GM03348 (cell line): ENCODE measurements at places on chromosomes 2 and 18.

DNA sequence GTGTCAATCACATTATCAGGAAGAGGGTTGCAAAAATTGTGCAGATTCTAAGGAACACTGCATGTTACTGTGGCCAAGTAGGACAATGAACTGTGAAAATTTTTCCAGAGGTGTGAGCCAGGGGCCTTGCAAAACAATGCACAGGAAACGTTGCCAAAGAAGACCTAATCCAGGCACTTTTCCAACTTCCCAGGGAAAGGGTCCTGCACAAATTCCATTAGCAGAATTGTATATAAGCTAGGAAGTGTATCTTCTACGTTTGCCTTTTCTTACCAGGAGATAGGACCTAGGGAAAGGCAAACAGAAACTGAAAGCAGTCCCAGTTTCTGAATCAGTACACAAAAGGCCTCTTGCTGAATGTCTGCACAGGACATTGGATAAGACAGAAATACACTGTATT lies 1888.3 kb upstream of the CELF4 start:
- peak; percentile 37 for DNase-seq

GRCh38 chr2:76825140-76825970 lies 696.8 kb downstream of the LRRTM4 start:
- no peak for DNase-seq

DNA sequence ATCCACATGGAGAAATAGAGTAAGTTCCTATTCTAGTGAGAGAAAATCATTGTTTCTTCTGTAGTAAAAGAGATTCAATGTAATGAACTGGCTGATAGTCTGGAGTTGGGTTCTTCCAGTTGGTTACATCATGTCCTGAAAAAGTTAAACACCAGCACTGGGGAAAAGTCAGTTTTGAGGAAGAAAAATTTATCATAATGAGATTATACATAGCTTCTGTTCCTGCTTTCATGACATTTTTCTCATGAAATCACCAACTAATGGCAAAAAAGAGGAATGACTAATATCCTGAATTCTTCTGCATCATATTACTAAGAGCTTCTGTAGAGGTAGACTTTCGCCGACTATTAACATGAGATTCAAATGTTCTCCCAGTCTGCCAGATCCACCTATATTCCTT lies 69.2 kb upstream of the SLC9A2 start:
- DNase-seq, result no peak

DNA sequence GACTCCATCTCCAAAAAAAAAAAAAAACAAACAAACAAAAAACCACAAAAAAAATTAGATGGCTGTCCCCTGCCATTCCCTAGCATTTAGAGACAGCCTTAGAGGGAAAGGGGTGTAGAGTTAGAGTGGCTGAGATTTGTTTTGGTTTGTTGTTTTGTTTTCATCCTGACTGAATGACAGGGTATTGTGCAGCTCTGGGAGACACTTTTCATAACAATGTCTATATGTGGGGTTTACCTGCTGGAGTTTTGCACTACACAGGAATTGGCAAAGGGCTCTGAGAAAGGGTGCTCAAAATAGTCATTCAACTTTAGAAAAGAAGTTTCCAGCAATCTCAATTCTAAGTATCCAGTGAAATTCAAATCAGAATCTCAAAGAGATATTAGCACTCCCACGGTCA lies 732.5 kb upstream of the CHAC2 start:
- DNase-seq, result no peak

- DNase-seq, result no peak
These were observed 4.0 kb downstream of the DGKD start for GRCh38 chr2:233358335-233358734.

GRCh38 chr2:68799140-68800026 lies 64.8 kb downstream of the ARHGAP25 start:
- no peak for DNase-seq

GRCh38 chr2:177398791-177399190 lies 6.2 kb downstream of the AGPS start:
- no peak for DNase-seq

DNA sequence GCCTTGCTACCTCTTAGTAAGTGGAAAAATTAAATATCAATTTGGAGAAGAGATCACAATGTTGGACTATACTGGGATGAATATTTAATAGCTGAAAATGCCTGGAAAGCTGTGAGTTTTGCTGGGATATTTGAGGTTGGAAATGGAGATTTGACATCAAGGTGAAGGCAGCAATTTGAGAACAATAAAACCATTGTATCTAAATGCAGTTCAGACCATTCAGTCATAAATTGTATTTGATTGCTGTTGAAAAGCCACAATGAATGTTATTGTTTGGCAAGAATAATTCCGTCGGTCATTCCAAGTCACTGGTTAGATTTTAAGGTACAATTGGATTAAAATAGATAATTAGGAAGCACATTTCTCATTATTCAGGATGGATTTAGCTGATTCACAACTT lies 325.6 kb downstream of the HRH4 start:
- no peak for DNase-seq

- DNase-seq, result peak; percentile 88
These were observed 928 bp upstream of the FOSL2 start for GRCh38 chr2:28391564-28392296.

DNA sequence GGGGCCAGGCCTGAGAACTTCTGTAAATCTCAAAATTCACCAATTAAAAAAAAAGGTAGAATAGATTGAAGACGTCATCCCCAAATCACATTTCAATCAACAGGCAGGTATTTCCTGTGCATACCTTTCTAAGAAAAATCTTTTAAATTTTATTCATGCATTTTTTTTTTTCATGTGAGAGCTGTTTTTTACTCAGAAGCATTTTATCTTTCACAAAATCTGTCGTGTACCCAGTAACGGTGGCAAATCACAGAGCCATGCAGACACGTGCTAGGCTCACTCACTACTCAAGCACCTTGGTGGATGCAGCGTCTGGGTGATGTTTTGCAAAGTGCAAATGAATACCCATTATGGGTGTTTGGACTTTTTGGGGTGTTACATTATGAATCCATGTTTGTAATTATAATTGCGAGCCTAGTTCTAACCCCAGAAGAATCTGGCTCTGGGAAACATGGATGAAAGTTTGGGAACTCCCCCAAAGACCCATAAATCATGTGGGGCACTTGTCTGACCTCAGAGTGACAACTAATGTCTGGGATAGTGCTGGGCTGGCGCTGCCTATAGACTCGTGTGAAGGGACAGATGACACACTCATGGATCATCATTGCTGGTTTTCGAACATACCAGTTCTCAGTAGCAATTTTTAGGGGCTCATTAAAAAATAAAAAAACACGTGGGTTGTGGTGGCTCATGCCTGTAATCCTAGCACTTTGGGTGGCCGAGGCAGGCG lies 335.2 kb downstream of the LPIN1 start:
- DNase-seq, result no peak

- no peak for DNase-seq
These were observed 75.9 kb downstream of the TMEM18 start for GRCh38 chr2:601387-601698.

GRCh38 chr2:171132086-171132485 lies 28.6 kb downstream of the TLK1 start:
- DNase-seq, result no peak
